Hippocampal formation (tissue), 2 donors: ENCODE measurements at places on chromosomes 12 and 14.

DNA sequence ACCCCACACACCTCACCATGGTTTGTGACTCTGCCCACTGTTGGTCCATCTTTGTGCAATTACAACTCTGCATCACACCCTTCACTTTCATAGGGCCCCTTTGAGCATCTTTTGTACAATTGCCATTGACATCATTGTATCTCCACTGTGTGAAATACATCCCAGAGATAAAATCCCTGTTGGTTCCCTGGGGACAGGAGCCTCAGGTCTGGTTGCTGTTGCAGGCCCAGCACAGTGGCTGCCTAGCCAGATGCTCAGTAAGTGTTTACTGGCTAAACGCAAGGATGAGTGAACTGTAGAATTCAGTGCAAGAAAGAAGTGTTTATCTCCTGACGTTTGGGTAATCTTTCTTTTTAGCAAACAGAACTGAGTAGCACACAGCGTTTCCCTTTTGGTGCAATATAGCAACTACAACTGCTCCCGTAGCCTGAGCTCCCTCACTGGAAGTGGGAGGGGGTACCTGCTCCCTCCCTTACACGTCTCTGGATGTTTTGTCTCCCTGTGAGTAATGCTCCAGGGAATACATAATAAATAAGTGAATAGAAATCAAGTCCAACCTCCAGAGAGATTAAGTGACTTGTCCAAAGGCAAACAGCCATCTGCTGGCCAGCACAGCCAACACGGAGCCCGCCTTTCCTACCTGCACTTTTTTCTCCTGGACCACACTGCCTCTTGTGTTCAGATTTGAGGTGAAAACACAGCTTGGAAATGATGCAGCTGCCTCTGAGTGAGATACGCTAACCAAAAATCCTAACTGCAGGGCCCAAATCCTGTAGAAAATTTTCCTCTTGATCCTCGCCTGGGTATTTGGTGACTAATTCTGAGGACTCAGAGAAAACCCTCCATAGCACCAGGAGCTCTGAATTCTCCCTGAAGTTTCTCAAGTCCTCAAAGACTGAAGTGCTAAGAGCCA is 27.4 kb downstream of the GALNT16 start:
- no peak for DNase-seq

DNA sequence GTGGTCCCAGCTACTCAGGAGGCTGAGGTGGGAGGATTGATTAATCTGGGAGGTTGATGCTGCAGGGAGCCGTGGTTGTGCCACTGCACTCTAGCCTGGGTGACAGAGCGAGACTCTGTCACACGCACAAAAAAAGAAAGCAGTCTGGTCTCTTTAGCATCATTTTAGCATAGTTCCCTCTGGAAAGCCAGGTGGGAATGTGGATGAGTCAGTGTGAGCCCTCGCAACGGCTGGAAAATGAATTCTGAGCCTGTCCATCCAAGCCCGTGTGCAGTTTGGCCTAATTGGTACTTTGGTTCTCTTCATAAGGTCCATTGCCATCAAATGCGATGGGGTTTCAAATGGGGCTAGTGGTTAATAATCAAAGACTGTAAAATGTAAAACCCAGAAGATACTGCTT is 2.4 kb downstream of the MYL2 start:
- no peak for DNase-seq

- DNase-seq, result no peak
These were observed 106.2 kb downstream of the GPATCH2L start for GRCh38 chr14:76257842-76258397.

GRCh38 chr14:34075826-34076225 is 125.0 kb upstream of the EGLN3 start:
- DNase-seq, result no peak

DNA sequence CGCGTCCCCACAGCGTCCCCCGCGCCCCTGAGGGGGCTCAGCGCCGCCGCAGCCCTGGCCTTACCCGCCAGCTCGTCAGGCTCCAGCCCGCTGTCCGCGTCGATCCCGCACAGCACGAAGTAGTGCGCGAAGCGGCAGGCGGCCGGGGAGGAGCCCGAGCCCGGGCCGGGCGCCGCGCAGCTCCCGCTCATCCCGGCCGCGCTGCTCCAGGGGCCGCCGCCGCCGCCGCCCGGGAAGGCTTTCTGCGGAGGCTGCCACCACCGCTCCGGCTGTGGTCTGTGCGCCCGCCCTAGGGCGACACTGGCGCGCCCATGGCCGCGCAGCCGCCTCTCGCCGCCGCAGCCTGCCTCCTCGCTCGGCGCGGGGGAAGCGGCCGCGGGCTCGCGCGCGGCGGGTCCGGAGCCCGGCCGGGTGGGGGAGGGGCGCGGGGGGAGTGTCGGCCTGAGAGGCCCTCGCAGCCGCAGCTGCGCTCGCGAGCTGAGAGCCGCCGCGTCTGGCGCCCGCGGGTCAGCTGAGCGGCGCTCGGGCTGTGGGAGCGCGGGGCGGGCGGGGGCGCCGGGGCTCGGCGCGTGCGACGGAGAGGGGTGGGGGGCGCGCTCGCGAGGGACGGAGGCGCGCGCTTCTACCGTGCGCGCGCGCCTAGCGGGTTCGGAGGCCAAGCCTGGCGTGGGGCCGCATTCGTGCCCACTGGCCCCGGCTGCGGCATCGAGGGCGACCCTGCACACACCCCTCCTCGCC is at the start of gene DENND5B:
TSS of gene DENND5B (minus strand) at position 495 of the 738 bp plus-strand sequence. CDS start at position 191, 304 bp downstream.
- DNase-seq, result peak; percentile 84

DNA sequence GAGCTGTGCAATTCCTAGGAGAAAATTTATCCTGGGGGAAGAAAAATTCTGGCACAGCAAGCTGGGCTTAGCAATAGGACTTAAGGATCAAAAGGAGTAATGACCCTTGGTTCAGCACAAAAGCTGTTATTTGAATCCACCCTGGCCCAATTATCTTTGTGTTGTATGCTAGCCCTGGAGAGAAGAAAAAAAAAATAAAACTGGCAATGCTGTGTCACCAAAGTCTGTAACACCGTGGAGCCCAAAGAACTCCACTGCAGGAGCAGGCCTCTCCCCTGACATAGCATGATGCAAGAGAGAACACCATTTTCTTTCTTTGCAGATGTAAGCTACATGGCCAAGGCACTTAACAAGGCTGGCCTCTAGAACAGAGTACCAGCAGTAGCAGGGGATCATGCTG is 63.0 kb upstream of the ARHGAP5 start:
- DNase-seq, result peak; percentile 17

DNA sequence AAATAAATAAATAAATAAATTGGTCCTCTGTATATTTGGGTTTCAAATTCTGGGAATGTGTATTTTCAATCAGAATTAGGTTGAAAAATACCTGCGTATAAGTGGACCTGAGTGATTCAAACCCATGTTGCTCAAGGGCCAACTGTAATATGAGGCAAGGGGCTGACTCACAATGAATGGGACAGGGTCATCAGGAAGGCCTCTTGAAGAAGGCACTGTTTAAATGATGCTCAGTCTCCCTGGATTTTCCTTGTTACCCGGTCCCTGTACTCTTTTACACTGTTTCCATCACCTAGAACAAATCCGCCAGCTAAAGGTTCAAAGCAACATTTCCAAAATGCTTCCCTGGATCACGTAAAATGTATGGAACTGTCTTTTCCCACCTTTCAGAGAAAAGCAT is 3.8 kb downstream of the PSMB5 start:
- DNase-seq, result no peak

- DNase-seq, result no peak
These were observed 31.9 kb downstream of the USP15 start for GRCh38 chr12:62291864-62292760.

- DNase-seq, result no peak
These were observed 29.2 kb upstream of the FOS start for GRCh38 chr14:75249251-75249957.

- DNase-seq, result no peak
These were observed 1.1 kb downstream of the MIS18BP1 start for GRCh38 chr14:45251912-45252311.

GRCh38 chr12:81759190-81760051 is at the start of gene PPFIA2:
PPFIA2 (minus strand) TSS chr12:81759350.
- peak; percentile 59 for DNase-seq

- peak; percentile 61 for DNase-seq
These were observed 18.1 kb upstream of the WDR89 start for GRCh38 chr14:63659726-63660125.

DNA sequence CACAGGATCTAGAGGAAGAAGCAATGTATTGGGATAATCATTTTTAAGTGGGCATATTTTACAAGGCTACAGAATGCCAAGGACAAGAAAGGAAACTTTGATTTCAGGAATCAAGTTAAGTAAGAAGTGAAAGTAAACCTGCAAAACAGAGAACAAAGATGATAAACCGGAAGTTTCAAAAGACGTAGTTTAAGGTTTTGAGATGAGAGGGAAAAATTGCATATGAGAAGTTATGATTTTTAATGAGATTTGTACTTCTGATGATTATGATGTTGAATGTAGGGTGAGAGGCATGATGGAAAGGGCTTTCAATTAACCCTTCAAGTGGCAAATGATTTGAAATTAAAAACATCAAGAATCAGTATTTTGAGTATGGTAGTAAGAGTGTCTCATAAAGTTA is 134.9 kb downstream of the CAPZA3 start:
- no peak for DNase-seq

GRCh38 chr12:25926536-25926935 is 31.9 kb upstream of the RASSF8 start:
- DNase-seq, result no peak

DNA sequence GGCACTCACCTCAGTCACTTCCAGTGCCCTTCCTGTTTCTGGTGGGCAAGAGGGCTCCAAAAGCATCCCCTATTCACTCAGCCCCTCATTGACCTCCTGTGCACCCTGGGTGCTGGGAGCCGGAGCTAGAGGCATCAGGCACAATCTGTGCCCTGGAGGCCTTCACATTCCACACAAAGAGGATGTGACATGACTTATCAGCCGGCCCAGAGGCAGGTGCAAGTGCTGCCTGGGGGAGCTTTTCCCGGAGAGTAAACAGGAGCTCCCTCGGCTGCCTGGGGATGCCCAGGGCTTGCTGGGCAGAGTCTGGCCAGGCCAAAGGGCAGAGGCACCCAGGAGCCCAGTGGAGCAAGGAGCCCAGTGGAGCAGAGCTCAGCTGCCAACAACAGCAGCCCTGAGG is 64.5 kb downstream of the BCL11B start:
- DNase-seq, result no peak

- DNase-seq, result peak; percentile 64
These were observed 92.1 kb downstream of the LRRC74A start for GRCh38 chr14:76918256-76918781.

GRCh38 chr14:79840103-79840502 is 371.2 kb downstream of the DIO2 start:
- no peak for DNase-seq
